Activated CD4-positive, CD25-positive, alpha-beta regulatory T cell treated with anti-CD3 and anti-CD28 coated beads, Interleukin-2, amount 50 U/mL, for 72 hours (primary cell): ENCODE measurements at places on chromosomes 12 and 14.

- DNase-seq: no peak
Measured at GRCh38 chr12:116455540-116456329, 103.4 kb upstream of the MAP1LC3B2 start.

DNA sequence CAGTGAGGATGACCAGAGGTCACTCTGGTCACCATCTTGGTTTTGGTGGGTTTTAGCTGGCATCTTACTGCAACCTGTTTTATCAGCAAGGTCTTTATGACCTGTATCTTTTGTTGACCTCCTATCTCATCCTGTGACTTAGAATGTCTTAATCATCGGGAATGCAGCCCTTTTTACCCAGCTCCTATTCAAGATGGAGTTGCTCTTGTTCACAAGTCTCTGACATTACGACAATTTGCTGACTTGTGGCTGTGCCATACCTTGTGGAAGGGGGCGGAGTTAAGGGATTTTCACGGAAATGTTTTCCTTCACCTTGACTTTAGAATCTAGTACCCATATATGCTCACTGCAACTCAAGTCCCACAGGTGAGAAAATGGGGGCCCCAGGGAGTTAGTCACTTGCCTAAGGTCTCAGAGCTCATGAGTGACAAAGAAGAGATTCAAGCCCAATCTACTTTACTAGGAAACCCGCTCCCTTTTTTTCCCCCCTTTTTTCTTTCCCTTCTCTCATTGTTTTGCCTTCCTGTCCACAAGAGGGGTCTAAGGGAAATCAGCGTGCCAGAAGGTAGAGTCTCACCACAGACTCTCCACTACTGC is 2.7 kb upstream of the MAP1LC3B2 start:
- no peak for DNase-seq

DNA sequence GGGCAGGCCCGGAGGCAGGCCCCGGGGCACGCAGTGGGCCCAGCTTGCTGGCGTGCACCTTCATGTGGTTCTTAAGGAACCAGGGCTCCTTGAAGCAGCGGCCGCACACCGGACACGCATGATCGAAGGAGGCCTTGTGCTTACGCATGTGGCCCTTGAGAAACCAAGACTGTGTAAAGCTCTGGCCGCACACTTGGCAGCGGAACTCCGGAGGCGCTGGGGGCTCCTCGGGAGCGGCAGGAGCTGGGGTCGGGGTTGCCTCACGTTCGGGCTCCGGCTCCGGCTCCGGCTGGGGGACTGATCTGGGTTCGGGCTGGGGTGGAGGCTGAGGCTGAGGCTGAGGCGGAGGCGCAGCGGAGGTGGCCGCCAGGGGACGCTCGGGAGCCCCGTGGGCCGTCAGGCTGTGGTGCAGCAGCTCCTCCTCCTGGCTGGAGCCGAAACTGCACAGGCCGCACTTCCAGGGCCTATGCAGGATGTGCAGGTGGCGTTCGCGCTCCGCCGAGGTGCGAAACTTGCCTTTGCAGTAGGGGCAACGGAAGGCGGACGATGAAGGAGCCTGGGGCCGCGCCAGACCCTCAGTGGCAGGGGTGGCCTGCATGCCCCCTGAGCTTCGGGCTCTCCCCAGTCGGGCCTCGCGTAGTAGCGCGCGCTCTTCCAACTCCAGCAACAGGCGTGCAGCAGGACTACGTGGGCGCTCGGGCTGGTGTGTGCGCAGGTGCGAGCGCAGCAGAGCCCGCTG is 6.0 kb downstream of the ZNF219 start:
- DNase-seq: peak; percentile 95

- DNase-seq: no peak
Measured at GRCh38 chr12:3530548-3530947, 39.5 kb downstream of the PRMT8 start.

- DNase-seq: no peak
Measured at GRCh38 chr12:40499856-40500255, 192.4 kb upstream of the CNTN1 start.

- no peak for DNase-seq
Measured at GRCh38 chr12:31558521-31558920, 32.4 kb downstream of the DENND5B start.

GRCh38 chr12:6367065-6367968 is 8.0 kb downstream of the SCNN1A start:
- DNase-seq: no peak

- DNase-seq: no peak
Measured at GRCh38 chr12:25186788-25187402, 8.1 kb downstream of the DNAI7 start.

GRCh38 chr12:121489874-121490273 is 90.0 kb downstream of the RNF34 start:
- DNase-seq: no peak

- no peak for DNase-seq
Measured at GRCh38 chr12:8951744-8952143, 2.3 kb upstream of the M6PR start.

DNA sequence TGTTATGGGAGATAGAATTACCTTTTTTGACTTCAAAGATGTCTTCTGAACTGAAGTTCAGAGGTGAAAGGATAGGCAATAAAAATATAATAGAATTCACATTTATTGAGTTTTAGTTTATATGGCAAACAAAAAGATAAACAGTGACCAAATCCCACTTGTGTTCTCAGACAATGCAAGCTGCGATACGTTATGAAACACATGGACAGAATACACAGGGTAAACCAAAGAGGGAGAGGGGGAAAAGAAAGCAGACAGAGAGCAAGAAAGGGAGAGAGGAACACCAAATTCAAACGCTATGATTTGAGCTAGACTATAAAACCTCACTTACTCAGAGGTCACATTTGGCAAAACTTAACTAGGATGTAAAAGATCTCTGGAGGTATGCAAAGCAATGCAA is 238.2 kb upstream of the FLRT2 start:
- DNase-seq: no peak

- no peak for DNase-seq
Measured at GRCh38 chr14:36981832-36982529, 190.4 kb downstream of the SLC25A21 start.

DNA sequence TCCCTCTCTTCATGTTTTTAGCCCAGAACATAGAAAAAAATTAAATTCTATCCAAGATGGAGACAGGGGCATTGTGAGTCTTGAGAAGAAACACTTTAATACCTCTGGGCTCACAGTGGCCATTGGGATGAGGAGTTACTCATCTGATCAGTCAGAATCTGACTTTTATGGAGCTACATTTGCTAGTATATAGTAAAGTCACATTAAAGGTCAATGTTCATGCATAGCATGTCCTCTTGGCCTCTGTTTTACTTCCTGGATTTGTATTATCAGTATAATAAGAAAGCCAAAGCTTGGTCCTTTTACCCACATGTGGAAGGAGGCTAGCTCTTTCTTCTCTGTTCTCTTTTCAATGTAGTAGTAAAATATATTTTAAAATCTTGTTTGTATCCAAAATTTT is 93.6 kb upstream of the CNOT2 start:
- DNase-seq: no peak

- DNase-seq: no peak
Measured at GRCh38 chr12:123050913-123051312, 70.4 kb downstream of the ARL6IP4 start.

GRCh38 chr14:94656043-94656442 is 43.9 kb downstream of the SERPINA3 start:
- no peak for DNase-seq

DNA sequence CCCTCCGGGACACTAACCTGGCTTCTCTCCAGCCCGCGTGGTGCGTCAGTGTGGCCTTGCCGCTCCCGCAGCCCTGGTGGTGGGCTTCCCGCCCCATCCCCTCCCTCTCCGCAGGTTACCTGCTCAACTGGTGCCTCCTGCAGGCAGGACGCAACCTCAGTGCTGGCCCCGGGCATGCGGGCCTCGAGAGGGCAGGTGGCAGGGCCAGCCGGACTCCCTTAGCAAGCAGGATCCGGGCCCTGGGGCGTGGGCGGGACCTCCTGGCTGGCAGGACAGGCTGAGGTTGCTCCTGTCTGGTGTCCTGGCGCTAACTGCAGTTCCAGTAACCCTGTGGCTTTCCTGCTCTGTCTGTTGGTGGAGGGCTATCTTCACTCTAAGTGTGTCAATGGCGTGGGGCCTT is 8.6 kb upstream of the ADSS1 start:
- DNase-seq: no peak

GRCh38 chr14:102777711-102778337 is 575 bp downstream of the TRAF3 start:
- DNase-seq: peak; percentile 51

- no peak for DNase-seq
Measured at GRCh38 chr12:27015730-27016076, 1.5 kb upstream of the TM7SF3 start.

GRCh38 chr14:73221945-73222344 is 15.4 kb upstream of the PAPLN start:
- DNase-seq: no peak

GRCh38 chr12:119176267-119177055 is 2.3 kb upstream of the HSPB8 start:
- no peak for DNase-seq

DNA sequence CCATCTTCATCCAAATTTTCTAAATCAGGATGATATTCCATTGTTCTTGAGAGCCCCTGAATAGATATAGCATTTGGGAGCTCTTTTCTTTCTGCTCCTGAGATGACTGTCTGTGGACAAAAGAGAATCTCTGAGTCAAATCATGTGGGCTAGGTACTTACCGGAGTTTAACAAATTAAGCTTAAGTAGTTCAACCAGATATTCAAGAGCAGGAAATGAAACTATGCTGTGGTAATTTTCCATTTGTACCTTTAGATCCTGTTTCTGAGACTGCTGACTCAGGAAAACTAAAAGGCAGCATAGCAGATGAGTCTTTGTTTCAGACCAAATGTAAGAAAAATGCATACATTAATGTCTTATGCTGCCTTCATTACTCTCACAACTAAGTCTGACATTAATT is at the start of gene CLEC7A:
TSS of gene CLEC7A (minus strand) at position 158 of the 400 bp plus-strand sequence. CDS start at position 41, 117 bp downstream.
- no peak for DNase-seq

- no peak for DNase-seq
Measured at GRCh38 chr14:100677152-100677551, 49.5 kb upstream of the DLK1 start.

DNA sequence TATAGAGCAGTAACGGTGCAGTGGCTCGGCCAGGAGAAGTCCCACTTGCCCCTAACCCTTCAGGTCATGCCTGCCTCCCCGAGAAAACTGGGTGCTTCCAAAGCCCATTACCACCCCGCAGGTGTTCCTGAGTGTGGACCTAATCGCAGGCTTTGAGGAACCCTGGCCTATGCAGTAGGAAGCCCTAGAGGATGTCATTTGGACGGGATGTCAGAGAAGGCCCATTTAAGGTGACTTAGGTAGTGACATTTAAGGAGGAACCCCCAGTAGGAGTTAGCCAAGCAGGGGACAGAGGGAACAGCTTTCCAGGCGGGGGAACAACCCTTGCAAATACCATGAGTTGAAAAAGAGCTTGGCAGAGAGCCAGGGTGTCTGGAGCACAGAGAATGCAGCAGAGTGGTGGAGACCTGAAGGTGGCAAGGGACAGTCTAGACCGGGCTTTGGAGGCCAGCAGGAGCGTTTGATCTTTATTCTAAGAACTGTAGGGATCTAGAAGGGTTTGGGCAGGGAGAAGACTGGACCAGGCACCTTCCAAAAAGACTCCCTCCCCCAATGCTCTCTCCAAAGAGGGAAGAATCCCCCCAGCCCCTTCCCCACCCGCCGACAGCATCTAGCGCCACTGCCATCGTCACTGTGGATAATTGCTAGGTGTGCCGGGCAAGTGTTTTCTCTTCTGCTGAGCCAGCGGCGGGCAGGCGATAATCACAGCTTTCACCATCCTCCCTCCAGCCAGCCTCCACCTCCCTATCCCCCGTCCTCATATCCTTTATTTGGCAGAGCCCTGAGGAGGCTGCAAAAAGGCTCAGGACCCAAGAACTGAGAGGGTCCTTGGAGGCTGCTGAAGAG is 33.3 kb upstream of the BEGAIN start:
- no peak for DNase-seq

- DNase-seq: no peak
Measured at GRCh38 chr14:23457587-23458445, 11.7 kb upstream of the NGDN start.

DNA sequence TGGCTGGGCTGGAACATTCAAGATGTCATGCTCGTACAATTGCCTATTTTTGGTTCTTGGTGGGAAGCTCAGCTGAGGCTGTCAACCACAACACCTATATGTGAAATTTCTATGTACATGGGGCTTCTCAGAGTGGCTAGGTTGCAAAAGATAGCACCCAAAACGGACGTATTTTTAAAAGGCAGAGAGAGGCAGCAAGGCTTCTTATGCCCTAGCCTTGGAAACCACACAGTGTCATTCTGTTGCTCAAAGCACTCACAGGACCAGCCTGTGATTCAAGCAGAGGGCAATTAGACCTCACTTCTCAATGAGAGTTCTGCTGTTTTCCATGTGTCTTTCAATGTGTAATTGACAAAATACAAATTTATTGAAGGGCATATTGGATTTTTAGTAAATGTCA is 134.0 kb downstream of the GXYLT1 start:
- no peak for DNase-seq

DNA sequence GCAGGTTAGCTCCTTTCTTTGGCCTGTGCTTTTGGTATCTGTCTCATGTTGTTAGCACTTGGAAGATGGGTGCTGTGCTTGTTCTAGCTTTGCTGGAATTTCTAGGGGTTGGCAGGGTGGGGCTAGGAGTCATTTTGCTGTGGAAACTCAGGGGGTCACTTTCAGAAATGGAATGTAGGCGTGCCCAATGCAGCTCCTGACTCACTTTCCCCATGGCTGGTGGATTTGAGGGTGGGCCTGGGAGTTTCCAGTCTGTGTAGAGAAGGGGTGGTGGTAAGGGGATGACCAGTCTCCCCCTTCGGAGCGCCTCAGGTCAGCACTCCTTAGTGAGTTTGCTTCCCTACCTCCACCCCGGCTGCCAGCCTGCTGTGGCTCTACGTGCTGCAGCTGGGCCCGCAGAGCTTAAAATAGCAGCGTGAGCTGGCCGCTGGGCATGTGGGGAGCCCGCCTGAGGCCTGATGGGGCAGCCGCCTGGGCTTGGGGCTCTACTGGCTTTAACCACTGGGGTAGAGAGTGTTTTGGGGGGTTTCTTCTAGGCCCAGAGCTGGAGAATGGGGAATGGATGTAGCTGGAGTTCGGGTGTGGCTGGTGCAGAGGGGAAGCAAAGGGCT is 108.2 kb downstream of the TSPAN9 start:
- no peak for DNase-seq

GRCh38 chr12:32532951-32533350 is 133.6 kb downstream of the FGD4 start:
- no peak for DNase-seq

DNA sequence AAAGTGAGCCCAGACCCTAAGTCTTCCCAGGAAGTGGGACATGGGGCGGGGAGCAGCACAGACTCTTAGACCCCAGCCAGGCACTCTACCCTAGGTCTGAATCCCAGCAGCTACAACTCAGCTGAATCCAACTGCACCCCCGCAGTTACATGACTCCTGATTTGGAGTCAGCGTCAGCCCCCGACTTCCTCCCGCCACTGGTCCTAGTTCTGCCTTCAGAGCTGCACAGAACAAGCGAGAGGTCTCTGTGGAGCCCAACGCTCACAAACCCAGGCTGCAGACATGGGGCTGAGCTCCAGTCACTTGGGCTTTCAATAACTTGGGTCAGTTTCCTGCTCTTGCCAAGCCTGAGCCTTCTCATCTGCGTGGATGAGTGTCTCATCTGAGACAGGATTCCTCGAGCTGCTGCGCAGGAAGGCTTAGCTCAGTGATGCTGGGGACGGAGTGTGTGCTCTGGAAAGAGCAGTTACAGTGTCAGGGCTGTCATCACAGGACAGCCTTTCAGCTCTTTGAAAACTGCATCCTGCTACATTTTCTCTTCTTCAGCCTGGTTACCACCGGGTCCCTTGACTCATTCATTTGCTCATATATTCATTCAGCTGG is 30.6 kb upstream of the NXPH4 start:
- no peak for DNase-seq

GRCh38 chr12:127861406-127861805 is 405.6 kb upstream of the TMEM132C start:
- DNase-seq: no peak

GRCh38 chr12:94141892-94142291 is 6.5 kb upstream of the PLXNC1 start:
- DNase-seq: no peak
